ENCODE measurements at places on chromosomes 4 and X. TPM values are rescaled to one million over a fixed set of nuclear protein-coding genes. Genes with fewer than 3 reads are reported as not detected.

- no peaks in the 10 kb centered on the region for H3K36me3 ChIP-seq
- H3K4me3 ChIP-seq: no peak overlapping the region
- DNase-seq: no peak
- no peak overlapping the region for H3K27ac ChIP-seq
Measured at GRCh38 chrX:44071847-44072551, 98.8 kb upstream of the NDP start.

Gene SYNPO2
- total RNA-seq: 40.6 TPM

- H3K27me3 ChIP-seq: no peaks in the 10 kb centered on the region
- no peak overlapping the region for H3K4me3 ChIP-seq
- no peak overlapping the region for H3K27ac ChIP-seq
- no peaks in the 10 kb centered on the region for H3K36me3 ChIP-seq
Measured at GRCh38 chr4:86990510-86990909, 55.7 kb downstream of the AFF1 start.

DNA sequence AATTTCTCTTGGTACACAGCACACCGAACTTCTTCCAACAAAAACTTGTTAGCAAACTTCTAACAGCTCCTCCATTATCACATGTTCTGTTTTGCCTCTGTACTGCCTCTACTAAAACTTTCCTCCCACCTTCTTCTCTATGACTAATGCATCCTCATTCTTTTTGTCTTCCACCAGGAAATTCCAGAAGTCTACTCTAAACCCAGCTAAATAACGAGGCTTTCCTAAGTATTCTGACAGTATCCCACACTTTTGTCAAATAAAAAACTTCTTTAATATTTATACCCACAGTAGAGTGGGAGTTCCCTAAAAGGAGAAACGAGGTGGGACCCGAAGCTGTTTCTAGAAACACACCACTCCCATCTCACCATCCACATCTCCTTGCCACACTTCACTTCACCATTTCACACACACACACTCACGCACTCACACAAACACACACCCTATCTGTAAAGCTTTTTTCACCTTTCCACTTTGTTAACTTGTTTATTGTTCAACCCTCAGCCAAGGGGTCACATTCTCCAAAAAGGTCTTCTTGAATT, 280.3 kb downstream of the ARAP2 start:
- H3K27me3 ChIP-seq: no peaks in the 10 kb centered on the region
- no peaks in the 10 kb centered on the region for H3K36me3 ChIP-seq
- no peak overlapping the region for H3K27ac ChIP-seq
- DNase-seq: no peak
- H3K4me3 ChIP-seq: no peak overlapping the region

Gene ADGRL3
- total RNA-seq: 0.79 TPM

- peak overlapping the region; percentile 54 for H3K27ac ChIP-seq
- H3K4me1 ChIP-seq: no peaks in the 10 kb centered on the region
- DNase-seq: no peak
- no peak overlapping the region for H3K4me3 ChIP-seq
Measured at GRCh38 chrX:19683358-19683757, 168.1 kb upstream of the MAP3K15 start.

GRCh38 chrX:150940844-150941495, 42.2 kb upstream of the HMGB3 start:
- H3K27ac ChIP-seq: no peak overlapping the region
- H3K36me3 ChIP-seq: no peaks in the 10 kb centered on the region
- no peaks in the 10 kb centered on the region for H3K4me1 ChIP-seq

Gene GNPDA2
- total RNA-seq: 15.4 TPM

DNA sequence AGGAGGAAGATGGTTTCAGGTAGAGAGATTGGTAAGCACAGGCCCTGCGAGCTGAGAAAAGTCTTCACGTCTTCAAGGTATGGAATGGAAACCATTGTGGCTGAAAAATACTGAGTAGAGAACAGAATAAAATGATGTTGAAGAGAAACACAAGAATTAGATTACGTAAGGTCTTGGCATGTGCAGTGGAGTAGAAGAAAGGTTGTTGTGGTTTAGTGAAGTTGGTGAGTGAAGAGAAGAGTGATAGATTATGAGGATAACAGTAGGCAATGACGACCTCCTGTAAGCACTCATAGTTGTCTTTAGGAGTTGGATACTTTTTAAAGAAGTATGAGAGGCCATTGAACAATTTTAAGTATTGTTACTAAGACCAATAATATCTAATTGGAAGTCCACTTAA, 642.6 kb downstream of the PCDH7 start:
- H3K4me3 ChIP-seq: no peak overlapping the region
- no peaks in the 10 kb centered on the region for H3K4me1 ChIP-seq
- no peaks in the 10 kb centered on the region for H3K36me3 ChIP-seq
- H3K27ac ChIP-seq: no peak overlapping the region
- no peaks in the 10 kb centered on the region for H3K27me3 ChIP-seq
- no peak for DNase-seq

Gene CCDC158
- not detected for total RNA-seq

GRCh38 chrX:8730812-8731558, 952 bp downstream of the ANOS1 start:
- peaks cover 27% of the 10 kb centered on the region for H3K4me1 ChIP-seq
- H3K27ac ChIP-seq: no peak overlapping the region
- H3K27me3 ChIP-seq: peaks cover 12% of the 10 kb centered on the region
- DNase-seq: no peak
- no peaks in the 10 kb centered on the region for H3K36me3 ChIP-seq

DNA sequence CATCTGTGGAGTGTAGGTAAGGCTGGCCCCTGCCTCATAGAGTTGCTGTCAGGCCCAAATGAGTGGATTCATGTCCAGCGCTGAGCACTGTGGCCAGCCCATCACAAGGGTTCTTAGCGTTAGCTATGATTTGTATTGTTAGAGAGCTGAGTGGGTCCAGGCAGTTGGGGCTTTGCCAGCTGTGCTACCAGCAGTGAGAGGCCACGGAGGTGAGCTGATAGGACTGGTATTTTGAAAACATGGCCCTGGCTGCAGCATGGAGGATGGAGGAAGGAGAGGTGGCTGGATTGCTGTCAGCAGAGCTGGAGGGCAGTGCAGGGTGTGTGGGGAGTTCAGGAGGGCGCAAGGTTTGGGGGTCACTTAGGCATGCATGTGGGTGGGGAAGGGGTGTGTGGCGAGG, 69.8 kb downstream of the PSAPL1 start:
- no peaks in the 10 kb centered on the region for H3K4me1 ChIP-seq
- H3K36me3 ChIP-seq: no peaks in the 10 kb centered on the region
- H3K27me3 ChIP-seq: peaks cover 46% of the 10 kb centered on the region
- DNase-seq: no peak

DNA sequence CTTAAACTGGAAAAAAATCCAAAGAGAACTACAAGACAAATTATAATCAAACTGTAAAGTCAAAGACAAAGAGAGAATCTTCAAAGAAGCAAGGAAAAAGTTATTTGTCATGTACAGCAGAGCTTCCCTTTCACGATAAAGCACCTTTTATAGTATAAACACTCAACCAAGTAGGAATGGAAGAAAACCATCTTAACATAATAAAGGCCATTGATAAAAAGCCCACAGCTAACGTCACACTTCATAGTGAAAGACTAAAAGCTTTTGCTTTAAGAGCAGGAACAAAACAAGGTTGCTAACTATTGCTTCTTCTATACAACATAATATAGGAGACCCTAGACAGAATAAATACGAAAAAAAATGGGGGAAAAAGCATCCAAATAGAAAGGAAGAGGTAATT, 595.7 kb upstream of the POU3F4 start:
- no peaks in the 10 kb centered on the region for H3K4me1 ChIP-seq
- H3K36me3 ChIP-seq: no peaks in the 10 kb centered on the region
- no peak overlapping the region for H3K27ac ChIP-seq
- no peak for DNase-seq

Data from esophagus squamous epithelium (tissue), 5 donors.